ENCODE measurements at places on chromosomes 7 and 10. TPM values are rescaled to one million over a fixed set of nuclear protein-coding genes. Genes with fewer than 3 reads are reported as not detected.

- DNase-seq: no peak
These were observed 533.5 kb downstream of the PTPRN2 start for GRCh38 chr7:158054081-158054480.

JCAD gene
- total RNA-seq: 40.9 TPM

- DNase-seq: no peak
These were observed 534.1 kb downstream of the AUTS2 start for GRCh38 chr7:70132226-70132851.

GRCh38 chr10:119333146-119333792, 125.9 kb downstream of the GRK5 start:
- peak; percentile 71 for DNase-seq

DNA sequence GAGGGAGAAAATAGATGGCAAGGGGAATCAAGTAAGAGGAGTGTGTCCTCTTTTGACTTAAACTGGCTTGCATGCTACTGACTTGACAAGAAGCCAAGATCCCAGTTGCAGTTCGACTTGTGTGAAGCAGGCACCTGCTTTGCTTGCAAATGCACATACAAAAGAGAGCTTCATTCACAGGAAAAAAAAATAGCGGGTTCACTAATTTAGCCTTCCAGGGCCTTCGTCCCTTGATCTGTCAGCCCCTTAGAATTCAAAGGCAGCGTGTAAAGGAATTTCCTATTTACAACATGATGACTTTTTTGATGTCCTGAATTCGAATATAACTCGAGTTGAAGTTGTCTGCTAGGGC, 192.1 kb downstream of the CELF2 start:
- peak; percentile 29 for DNase-seq

- no peak for DNase-seq
These were observed 10.3 kb upstream of the INSIG1 start for GRCh38 chr7:155287284-155287935.

JAZF1 gene
- 33.6 TPM for total RNA-seq

GRCh38 chr10:118370499-118370898, 28.4 kb upstream of the FAM204A start:
- no peak for DNase-seq

DNA sequence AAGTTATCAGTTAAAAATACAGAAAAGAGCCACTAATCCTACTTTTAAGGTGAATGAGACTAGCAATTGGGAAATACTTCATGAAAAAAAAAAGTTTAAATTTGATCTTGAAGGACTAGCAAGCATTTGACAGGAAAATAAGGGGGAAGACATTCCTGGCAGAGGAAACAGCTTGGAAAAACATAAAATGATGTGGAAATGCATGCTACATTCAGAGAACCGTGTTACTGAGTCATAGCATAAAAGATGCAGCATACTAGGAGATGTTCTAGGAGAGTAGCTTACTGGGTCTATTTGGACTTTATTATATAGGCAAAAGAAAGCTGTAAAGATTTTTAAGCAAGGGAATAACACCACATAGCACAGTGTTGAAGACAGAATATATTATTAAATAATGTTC, 108.6 kb upstream of the COL1A2 start:
- DNase-seq: no peak

- no peak for DNase-seq
These were observed 37.4 kb upstream of the MEOX2 start for GRCh38 chr7:15723841-15724240.

DNA sequence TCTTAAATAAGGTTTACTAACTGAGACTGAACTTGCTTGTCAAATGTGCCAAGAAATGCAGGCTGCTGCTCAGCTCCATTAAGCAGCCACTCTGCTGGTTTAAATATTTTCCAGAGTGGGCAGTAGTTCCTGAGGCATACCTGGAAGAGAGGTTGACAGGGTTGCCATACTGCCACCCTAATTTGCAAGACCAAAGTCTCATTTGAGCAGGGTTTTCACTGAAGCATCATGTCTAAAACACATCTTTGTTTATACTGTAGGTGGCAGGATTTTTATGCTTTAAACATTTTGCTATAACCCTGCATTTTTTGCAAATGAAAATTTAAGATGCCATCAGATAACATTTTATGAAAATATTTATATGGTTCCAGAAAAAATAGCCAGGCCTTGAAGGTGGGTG, 618.0 kb upstream of the LRRTM3 start:
- DNase-seq: no peak

UCN3 gene
- not detected for total RNA-seq

- peak; percentile 74 for DNase-seq
These were observed 5.4 kb upstream of the UNCX start for GRCh38 chr7:1227071-1227804.

ARHGAP12 gene
- 49.8 TPM for total RNA-seq

- DNase-seq: peak; percentile 77
These were observed at the start of gene BICC1 for GRCh38 chr10:58512491-58513187. Gene BICC1 (plus strand): TSS chr10:58512872. CDS start chr10:58513144, 272 bp downstream.

GRCh38 chr7:34133983-34134782, 228.8 kb downstream of the BMPER start:
- DNase-seq: peak; percentile 95

DNA sequence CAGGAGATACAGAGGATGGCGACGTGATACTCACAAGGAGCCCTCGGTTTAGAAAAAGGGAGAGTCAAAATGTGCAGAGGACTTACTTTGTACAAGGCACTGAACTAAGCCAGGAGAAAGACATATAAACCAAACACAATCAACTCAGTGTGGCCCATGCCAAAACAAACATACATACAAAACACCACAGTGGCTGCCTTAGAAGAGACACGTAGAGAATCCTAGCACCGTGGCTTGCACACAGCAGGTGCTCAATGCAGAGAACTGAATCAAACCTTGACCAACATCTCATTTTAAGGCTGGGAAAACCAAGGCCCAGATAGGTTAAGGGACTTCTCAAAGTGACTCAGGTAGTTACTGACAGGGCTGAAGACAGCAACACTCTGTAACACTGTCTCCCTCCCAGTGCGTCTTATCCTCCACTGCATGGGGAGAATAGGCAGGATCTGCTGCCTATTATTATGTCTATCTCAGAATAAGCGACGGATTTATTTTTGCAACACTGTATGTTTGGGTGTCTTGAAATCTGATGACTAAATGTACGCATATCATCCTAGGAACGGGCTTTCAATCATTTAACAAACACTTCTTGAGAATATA, 11.0 kb downstream of the SORBS1 start:
- no peak for DNase-seq

All from endodermal cell (in vitro differentiated cells).